ENCODE measurements at places on chromosomes 3 and 15.

DNA sequence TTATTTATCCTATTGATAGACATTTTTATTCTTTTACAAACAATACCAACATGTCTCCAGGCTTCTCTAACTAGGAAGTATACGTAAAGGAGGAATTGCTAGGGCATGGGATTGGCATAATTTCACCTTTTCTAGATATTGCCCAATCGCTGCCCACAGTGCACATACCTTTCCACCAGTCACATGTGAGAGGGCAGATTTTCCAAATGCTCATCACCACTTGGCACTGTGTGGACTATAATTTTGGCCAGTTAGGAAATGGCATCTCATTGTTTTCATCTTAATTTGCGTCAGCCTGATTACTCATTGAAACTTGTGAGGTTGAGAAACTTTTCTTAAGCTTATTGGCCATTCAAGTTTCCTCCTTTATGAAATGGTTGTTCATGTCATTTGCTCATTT is 57.4 kb upstream of the POLR2M start:
- peak; percentile 26 for DNase-seq

- DNase-seq = peak; percentile 3
These were observed 130.6 kb upstream of the FHIT start for GRCh38 chr3:61381745-61382392.

- no peak for DNase-seq
These were observed 92.2 kb downstream of the TBC1D2B start for GRCh38 chr15:77985031-77985930.

DNA sequence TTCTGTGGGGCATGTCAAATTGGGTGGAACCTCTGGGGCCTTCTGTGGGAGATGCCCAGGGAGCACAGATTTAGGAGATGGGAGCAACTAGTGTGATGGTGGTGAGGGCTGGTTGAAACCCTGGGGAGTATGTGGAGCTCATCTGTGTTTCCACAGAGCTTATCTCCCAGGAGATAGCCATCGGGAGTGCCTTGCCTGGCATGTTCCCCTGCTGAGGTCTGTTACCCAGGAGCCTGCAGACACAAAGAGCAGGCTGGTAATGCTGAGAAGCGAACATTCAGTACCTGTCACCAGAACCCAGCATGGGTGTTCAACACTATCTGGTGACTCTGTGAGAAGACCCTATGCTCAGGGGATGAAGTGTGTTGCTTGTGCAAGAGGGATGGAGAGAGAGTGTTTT is 85.0 kb downstream of the CLSTN2 start:
- no peak for DNase-seq

- DNase-seq = peak; percentile 12
These were observed 19.5 kb upstream of the CAV3 start for GRCh38 chr3:8713901-8714759.

- no peak for DNase-seq
These were observed 38.6 kb upstream of the RAB6B start for GRCh38 chr3:133934073-133934970.

- DNase-seq = no peak
These were observed 79.5 kb upstream of the PRR23C start for GRCh38 chr3:139124197-139124596.

Measured in foreskin fibroblast (primary cell).